HTR-8/SVneo (cell line): ENCODE measurements at places on chromosomes 6 and 20.

DNA sequence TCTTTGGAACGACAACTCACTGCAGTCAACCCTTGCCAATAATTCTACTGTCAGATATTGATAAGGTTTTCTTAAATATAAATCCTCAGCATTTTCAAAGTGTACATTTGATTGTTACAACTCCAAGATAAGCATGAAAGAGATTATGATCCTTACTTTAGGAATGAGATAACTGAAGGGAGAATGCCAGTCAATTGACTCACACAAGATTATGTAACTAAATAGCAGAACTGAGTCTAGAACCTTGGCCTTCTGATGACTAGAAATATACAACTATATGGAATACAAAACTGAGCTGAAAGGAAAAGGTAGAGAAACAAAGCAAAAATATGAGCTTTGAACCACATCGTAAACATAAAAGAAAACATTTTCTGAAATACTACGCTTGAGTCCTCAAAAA, 26.9 kb upstream of the STXBP5 start:
- no peak for DNase-seq

DNA sequence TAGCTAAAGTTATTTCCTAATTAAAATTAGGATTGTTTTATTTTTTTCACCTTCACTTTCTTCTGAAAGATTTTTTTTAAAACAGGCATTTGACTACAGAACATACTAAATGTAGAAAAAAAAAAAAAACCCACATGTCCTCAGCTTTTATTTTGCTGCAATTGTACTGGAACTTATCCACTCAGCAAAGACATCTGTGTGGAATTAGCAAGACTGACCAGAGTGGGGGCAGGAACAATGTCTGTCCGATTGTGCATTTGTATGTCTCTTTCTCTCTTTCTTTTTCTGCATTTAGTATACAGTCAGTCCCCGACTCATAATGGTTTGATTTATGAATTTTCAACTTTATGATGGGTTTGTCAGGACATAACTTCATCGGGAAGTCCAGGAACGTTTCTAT, 77.3 kb downstream of the CHD6 start:
- no peak for DNase-seq

DNA sequence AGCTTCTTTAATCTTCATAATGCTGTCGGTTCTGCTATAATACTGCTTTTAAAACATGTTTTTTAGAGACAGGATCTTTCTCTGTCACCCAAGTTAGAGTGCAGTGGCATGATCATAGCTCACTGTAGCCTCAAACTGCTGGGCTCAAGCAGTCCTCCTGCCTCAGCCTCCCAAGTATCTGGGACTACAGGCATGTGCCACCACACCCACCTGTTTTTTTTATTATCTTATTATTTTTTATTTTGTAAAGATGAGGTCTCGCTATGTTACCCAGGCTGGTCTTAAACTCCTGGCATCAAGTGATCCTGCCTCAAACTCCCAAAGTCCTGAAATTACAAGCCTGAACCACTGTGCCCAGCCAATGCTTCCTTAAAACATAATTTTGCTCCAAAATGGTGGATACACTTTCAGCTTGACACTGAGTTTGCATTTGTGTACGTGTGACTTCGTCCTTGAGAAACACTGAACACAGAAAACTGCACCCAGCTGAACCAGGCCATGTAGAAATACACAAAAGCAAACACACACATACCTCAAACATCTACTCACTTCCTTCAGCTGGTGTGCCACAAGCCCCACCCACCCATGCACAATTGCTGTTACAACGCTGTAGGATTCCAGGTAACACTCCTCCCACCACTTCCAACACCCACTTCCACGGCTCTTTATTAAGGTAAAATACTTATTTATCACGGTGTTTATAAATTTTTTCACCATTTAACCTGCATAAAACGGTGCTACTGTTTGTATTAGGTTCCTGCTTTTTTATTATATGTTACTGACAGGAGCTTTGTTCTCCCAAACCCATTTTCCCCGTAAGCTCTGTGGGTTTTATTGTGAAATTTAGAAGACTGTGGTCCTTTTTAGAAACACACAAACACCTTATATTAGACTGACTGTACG, 109.1 kb downstream of the TSHZ2 start:
- no peak for DNase-seq

- DNase-seq, result no peak
These were observed 5.8 kb downstream of the SLC2A4RG start for GRCh38 chr20:63745424-63745805.
